ENCODE measurements at places on chromosomes 12 and 14.

DNA sequence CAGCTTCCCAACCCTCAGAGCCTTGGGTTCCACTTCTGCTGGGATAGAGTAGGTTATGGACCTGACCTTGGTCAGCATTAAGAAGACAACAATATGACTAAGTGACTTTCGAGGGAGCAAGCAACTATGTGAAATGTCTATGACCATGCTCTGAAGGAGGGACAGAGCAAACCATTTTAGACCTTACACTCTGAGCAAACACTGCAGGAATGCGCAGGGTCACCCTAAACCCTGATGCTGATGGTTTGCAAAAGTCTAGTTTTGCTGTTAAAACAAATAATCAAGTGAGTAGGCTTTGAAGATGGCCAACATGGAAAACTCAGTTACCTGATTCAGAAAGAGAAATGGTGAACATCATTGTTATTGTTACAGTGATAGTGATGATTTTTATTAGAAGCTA, 8.7 kb downstream of the ZCCHC8 start:
- no peak for DNase-seq

DNA sequence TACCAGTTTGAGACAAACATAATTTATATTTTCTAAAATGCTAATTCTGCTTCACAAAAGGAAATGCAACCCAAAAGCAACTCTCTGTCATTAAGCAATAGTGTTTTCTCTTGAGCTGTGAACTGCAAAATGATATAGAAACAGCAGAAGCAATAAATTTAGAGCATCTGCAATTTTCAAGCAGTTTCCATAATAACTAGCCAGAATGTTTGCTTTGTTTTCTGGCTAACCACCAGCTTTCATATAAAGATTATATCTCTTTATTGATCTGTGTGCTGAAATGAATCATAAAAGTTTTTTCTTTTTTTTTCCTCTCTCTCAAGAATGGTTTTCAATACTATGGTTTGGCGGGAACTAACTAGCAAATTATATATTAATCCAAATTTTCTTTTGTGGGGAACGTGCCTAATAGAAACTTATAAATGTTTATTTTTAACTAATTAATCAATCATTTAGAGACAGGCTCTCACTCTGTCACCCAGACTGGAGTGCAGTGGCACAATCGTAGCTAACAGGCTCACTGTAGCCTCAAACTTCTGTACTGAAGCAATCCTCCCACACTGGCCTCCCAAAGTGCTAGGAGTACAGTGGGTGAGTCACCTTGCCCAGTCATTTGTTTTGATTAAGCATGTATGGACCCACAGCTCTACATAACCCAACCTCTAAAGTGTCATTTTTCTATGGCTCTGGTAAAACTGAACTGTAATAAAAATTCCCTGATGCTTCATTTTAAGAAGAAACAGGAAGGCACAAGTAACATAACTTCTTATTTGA, 830.1 kb upstream of the MGAT4C start:
- DNase-seq, result no peak

GRCh38 chr14:106417224-106418049, 891.1 kb downstream of the TMEM121 start:
- peak; percentile 96 for DNase-seq

DNA sequence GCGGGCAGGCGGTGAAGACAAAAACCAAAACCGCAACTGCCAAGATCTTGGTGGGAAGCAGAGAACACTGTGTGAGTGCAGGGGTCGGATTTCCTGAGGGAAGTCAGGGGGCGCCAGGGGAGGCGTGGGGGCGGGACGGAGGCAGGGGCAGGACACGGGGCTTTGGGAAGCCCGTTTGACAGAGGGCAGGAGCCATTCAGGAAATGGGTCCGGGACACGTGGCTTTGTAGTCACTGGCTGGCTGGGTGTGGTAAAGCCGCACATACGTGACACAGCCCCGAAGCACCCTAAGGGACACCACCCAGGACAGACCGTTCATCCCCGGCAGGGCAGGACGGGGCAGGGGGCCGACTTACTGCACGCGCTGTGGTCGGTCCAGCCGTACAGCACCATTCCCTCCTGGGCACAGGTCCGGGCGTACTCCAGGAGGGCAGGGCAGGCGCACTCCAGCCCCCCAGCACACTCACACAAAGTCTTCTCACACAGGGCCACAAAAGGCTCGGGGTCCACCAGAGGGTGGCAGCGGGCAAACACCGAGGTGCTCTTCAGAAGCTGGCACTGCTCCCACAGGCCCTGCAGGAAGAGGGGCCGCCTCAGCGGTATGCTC, 49.4 kb downstream of the VWF start:
- DNase-seq, result peak; percentile 22

DNA sequence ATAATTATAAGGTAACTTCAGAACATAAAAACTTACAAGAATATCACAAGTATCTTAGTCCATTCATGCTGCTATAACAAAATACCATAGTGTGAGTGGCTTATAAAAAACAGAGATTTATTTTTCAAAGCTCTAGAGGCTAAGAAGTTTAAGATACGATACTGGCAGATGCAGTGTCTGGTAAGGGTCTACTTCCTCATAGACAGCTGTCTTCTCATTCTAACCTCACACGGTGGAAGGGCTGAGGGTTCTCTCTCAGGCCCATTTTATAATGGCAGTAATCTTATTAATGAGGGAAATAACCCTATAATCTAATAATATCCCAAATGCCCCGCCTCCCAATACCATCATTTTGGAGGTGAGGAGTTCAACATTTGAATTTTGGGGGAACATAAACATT, 23.7 kb upstream of the OSBPL8 start:
- DNase-seq, result no peak

- no peak for DNase-seq
These were observed 259.5 kb downstream of the MSRB3 start for GRCh38 chr12:65537978-65538377.

- no peak for DNase-seq
These were observed 6.0 kb upstream of the SOS2 start for GRCh38 chr14:50237427-50237826.

GRCh38 chr12:104215638-104216297, at the start of gene TXNRD1:
TXNRD1 (plus strand) TSS chr12:104215779; CDS start chr12:104215803, 24 bp downstream.
- DNase-seq, result peak; percentile 75

DNA sequence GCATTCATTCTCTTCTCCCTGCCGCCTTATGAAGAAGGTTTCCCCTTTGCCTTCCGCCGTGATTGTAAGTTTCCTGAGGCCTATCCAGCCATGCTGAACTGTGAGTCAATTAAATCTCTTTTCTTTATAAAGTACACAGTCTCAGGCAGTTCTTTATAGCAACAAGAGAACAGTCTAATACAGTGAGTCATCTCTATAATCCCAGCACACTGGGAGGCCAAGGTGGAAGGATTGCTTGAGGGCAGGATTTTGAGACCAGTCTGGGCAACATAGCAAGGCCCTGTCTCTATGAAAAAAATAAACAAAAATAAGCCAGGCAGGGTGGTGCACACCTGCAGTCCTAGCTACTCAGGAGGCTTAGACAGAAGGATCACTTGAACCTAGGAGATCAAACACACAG, 259.9 kb downstream of the CEP128 start:
- no peak for DNase-seq

DNA sequence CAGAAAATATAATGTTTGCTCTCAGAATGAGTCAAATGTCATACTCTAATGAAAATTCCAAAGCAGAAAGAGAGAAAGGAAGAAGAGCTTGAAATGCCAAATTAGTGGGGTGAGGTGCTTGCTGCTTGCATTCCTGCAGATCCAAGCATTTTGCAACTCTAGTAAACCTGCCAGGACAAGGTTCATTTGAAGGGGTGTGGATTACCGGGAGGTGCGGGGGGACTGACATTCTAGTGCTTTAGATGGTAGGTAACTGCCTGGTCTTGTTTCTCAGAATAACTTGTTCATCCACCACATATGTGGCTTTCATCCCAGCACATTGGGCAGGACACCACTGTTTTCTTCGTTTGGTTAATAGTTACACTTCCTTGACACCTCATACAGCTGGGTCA, 144.4 kb downstream of the AKAP6 start:
- no peak for DNase-seq

- no peak for DNase-seq
These were observed 2.7 kb downstream of the SRSF5 start for GRCh38 chr14:69769623-69770022.

- no peak for DNase-seq
These were observed 40.0 kb downstream of the FBRSL1 start for GRCh38 chr12:132529906-132530305.

DNA sequence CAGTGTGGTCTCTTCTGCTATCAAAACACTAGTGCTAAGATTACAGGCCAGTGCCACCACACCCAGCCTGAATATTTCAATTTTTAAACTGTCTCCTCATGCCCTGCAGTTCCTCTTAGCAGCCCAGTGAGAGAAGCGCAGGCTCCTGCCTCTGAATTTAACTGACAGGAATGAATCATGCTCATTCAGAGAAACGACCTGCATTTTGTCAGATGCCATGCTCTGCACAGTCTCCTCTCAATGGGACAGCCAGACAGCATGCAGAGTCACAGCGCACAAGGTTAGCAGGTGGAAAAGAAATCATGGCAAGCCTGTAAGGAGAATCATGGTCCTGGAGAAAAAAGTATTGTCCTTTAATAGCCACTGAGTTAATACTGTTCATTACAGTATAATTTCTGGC, 691.0 kb upstream of the SEL1L start:
- no peak for DNase-seq

Measured in stimulated activated effector memory CD8-positive, alpha-beta T cell treated with anti-CD3 and anti-CD28 coated beads, Interleukin-12 subunit alpha, Interleukin-12 subunit beta, amount 100 ng/mL, for 72 hours (primary cell).